ENCODE measurements at places on chromosomes 4 and X. TPM values are rescaled to one million over a fixed set of nuclear protein-coding genes. Genes with fewer than 3 reads are reported as not detected.

Gene PPEF1
- total RNA-seq = 0.71 TPM

Gene SRPK3
- not detected for total RNA-seq

Gene ERAS
- total RNA-seq = not detected

Gene DCAF12L2
- total RNA-seq = not detected

Gene VEGFD
- 44.0 TPM for total RNA-seq

Gene MAGEB5
- total RNA-seq = not detected

Gene MAGEA4
- not detected for total RNA-seq

Gene FREM3
- 0.38 TPM for total RNA-seq

Gene HAND2
- 0.35 TPM for total RNA-seq

Gene SHROOM4
- total RNA-seq = 33.2 TPM

Gene AMER1
- 4.0 TPM for total RNA-seq

Gene BCORL1
- total RNA-seq = 13.6 TPM

Gene FGF5
- total RNA-seq = not detected

Gene HS6ST2
- total RNA-seq = 0.92 TPM

Gene SSX2B
- total RNA-seq = not detected

Gene SSX3
- not detected for total RNA-seq

Gene RTL5
- total RNA-seq = 9.9 TPM

Gene JCHAIN
- 191 TPM for total RNA-seq

Gene CYLC1
- not detected for total RNA-seq

Gene PCSK1N
- total RNA-seq = 3.0 TPM

Gene WDR17
- total RNA-seq = 5.6 TPM

Gene RNF150
- total RNA-seq = 3.3 TPM

Gene CT83
- not detected for total RNA-seq

Gene CDX4
- not detected for total RNA-seq

Gene GRID2
- total RNA-seq = not detected

Gene CCDC120
- total RNA-seq = 9.5 TPM

Gene CXCL6
- total RNA-seq = 0.50 TPM

Gene USP9X
- 75.6 TPM for total RNA-seq

Gene POU4F2
- total RNA-seq = not detected

Gene ANKRD50
- 22.5 TPM for total RNA-seq

Gene ZNF711
- total RNA-seq = 1.2 TPM

Gene RAB41
- not detected for total RNA-seq

Gene LRIT3
- total RNA-seq = 0.12 TPM

Gene ZNF630
- total RNA-seq = 4.0 TPM

Gene VSIG1
- 1.6 TPM for total RNA-seq

Gene NEK1
- 12.1 TPM for total RNA-seq

Gene MMRN1
- 42.6 TPM for total RNA-seq

Gene CDKL5
- total RNA-seq = 30.6 TPM

Gene CLNK
- 0.09 TPM for total RNA-seq

All from lower lobe of right lung (tissue), 2 donors.